ENCODE measurements at places on chromosomes 2 and 18. TPM values are rescaled to one million over a fixed set of nuclear protein-coding genes. Genes with fewer than 3 reads are reported as not detected.

The C2orf72 gene
- 2.0 TPM for total RNA-seq

The GKN1 gene
- not detected for total RNA-seq

The HOXD1 gene
- 10.3 TPM for total RNA-seq

The CD226 gene
- 0.77 TPM for total RNA-seq

The PSMA8 gene
- total RNA-seq, result not detected

Data from SK-MEL-5 (cell line).